ENCODE measurements at places on chromosomes 7 and 10.
A peak's percentile ranks its signal among the peaks of the same experiment; 100 is the strongest.

DNA sequence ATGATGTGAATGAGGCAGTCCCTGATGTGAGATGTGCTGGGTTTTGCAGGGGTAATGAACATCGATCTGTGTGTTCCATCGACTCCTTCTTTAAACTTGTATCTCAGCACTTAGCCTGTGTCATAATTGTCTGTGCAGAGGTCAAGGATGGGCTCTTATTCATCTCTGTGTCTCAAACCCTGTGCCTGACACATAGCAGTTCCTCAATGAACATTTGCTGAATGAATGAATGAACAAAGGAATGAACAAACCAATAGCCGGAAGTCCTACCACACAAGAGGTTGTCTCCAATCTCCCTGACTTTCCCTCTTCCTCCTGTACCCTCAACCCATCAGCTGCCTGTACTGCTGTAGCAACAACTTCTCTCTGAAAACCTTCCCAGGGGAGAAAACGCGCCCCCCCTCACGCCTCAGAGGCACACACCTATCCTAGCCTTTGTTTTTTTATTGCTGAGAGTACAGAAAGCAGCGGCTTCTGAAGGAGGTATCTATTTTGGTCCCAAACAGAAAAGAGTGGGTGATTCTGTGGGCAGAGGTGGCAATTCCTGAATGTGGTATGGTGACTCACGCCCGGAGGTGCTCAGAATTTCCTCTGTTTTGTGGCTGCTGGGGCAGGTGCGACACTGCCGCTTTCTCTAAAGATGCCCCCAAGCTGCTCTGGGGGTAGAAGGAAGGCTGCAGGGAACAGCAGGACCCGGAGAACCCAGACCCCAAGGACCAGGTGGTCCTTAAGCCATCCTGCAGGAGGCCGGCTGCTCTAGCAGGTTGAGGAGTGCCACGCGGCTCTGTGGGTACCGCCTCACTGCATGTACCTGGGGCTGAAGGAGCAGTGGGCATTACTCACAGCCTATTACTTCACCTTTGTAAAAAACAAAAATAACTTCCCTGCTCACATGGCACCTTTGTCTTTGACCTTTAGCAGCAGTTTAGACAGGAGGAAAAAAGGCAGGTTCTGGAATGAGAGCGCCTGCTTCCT lies 9.6 kb downstream of the IL2RA start:
- DNase-seq, result peak; percentile 63

DNA sequence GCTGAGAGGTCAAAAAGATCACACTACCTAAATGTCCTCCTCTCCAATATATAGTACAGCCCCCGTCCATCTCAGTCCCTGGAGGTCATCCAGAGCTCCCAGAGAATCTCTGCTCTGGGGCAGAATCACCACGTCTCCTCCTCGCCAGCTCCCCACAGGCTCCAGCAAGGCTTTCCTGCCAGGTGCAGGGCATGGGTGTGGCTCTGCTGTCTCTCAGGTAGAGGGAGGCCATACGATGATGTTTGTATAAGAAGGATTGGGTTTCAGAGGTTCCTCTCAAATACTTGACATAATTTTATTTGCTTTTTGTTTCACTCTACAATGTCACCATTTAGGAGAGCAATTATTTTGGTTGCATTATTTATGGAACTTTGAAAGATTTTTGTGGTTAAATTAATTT lies 98.3 kb upstream of the PRSS58 start:
- DNase-seq, result no peak

GRCh38 chr7:75565132-75565837 lies 73.2 kb downstream of the SPDYE5 start:
- no peak for DNase-seq

DNA sequence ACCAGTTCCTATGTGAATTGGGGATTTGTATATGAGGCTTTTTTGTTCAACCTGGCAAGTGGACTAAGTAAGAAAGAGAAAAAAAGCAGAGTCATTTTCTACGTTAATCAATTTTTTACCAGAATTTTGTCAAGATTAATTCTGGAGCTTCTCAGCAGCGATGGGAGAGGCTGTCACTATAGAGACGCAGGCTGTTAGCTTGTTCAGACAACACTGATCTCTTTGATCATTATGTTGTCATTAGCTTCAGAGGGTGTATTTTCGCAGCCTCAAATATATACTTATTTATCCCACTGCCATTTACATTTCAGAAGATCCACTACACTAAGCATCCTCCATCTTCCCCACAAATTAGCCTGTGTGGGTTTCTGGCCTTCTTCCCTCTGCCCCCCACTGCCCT lies 196.7 kb upstream of the PFKP start:
- no peak for DNase-seq

GRCh38 chr7:107035446-107035845 lies 9.1 kb upstream of the PRKAR2B start:
- DNase-seq, result no peak

All from activated CD8-positive, alpha-beta memory T cell treated with anti-CD3 and anti-CD28 coated beads for 1 hour (primary cell).